Dermis blood vessel endothelial cell (primary cell): ENCODE measurements at places on chromosomes 1 and 21.

- peak; percentile 37 for DNase-seq
Measured at GRCh38 chr1:93980320-93981273, 71.4 kb upstream of the GCLM start.

DNA sequence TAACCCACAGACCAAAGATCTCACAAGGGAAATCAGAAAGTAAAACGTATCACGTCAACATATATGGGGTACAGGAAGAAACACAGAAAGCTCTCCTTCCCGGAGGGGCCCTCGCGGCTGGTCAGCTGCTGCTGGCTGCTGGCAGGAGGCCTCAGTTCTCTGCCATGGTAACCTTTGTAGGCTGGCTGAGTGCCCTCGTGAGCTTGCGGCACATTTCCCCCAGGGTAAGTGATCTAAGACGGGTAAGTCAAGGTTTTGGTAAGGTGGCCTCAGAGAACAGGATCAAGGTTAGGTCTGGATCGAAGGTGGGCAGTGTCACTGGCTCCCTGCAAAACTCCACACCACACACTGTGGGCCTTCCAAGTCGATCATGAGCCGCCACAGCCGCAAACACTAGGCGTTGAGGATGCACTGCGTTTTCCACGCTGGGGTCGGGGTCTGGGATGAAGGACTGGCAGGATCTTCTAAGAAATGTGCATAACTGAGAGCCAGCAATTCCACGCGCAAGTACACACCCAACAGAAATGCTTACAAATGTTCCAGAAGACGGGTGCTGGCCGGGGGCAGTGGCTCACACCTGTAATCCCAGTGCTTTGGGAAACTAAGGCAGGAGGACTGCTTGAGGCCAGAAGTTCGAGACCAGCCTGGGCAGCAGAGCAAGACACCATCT lies 33.9 kb downstream of the WDR4 start:
- DNase-seq = peak; percentile 50

DNA sequence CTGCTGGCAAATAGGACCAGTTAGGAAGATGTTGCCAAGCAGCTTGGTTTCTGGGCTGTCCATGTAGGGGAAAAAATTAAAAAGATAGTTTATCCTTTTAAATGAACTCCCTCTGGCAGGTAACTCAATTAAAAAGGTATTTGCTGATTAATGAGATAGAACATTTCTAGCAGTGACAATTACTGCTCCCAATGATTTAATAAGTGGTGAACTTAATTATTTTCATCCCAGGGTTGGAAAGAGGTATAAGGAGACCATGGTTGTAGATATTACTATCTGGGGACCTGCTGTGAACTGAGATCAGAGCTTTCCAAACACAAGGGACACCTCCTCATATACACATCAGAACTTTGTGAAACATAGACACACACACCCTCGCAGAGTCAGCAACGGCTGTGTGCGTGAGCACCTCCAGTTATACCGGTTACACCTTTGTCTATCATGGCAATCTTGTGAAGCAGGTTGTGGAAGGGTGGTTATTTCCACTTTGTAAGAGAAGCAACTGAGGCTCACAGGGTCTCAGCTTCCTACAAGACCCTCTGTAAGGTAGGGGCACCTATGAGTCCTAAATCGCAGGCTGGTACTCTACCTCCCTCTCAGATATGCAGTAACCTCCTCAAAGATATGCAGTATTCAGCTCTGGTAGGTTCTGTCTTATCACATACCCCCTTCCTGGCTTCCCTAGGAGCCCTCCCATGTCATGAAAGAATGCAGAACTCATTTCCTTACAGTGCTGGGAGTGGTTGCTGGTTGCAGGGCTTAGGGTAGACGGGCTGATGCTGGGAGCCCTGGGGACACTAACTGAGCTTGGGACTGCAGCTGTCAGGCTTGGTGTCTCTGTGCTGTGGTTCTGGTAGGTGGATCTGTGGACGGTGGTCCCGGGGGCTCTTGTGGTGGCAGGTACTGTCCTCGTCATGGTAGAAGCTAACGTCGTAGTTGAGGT lies 18.5 kb upstream of the MAGOH start:
- DNase-seq = no peak

DNA sequence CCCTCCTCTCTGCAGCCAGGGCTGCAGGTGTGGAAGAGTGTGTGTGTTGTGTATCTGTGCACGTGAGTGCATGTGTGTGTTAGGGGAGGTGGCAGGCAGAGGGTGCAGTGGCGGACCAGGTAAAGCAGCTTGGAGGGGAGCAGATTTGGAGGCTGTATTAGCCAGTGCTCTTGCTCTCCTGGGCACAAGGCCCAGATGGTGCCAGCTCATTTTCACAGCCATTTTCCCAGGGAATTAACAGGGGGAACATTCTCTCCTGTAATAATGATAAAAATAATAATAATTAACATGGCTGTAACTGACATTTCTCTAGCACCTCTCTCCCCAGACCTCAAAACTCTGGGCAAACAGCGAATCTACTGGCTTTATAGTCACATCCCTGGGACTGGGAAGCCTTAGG lies 43.6 kb downstream of the LRRN2 start:
- no peak for DNase-seq

- peak; percentile 69 for DNase-seq
Measured at GRCh38 chr1:24765308-24765988, 20.2 kb downstream of the CLIC4 start.

- no peak for DNase-seq
Measured at GRCh38 chr1:160460214-160460642, 59.9 kb downstream of the VANGL2 start.

DNA sequence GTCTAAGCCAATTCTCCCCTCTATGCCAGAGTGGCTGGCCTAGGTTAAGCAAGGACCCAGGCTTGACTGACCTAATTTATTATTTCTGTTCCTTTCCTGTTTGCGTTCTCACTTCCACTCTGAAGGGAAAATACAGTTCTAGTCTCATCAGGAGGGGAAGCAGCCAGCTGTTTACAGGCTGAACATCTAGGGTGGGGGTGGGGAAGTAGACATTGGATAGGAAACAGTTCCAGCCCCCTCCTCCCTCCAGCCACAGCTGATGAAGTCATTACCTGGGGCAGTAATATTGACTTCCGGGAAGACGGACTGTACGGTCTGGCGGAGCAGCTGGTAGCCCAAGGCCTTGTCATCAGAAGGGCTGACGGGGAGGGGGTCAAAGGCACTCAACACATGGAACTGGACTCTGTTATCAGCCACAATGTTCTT lies 17.6 kb downstream of the PM20D1 start:
- peak; percentile 45 for DNase-seq

- DNase-seq = no peak
Measured at GRCh38 chr1:174364996-174365736, 82.6 kb upstream of the GPR52 start.

GRCh38 chr1:53740621-53741105 lies 1.7 kb upstream of the GLIS1 start:
- DNase-seq = no peak

DNA sequence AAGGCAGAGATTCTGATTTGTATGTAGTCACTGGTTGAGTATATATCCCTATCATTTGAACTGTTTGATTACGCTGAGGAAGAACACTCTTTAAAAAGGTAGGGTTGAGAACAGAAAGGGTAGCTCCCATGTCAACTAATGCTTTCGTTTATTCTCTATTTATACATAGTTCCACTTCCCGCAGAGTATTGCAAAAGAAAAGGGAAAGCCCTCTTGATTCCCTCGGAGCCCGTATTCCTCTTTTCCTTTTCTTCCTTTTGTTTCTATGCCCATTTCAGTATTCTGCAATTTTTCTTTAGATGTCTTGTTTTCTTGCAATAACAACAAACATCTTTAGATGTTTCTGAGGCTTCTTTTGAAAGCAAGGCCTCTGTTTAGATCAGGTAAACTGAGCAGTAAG lies 78.2 kb downstream of the DNTTIP2 start:
- DNase-seq = no peak

- DNase-seq = peak; percentile 42
Measured at GRCh38 chr1:196355206-196355786, 252.9 kb downstream of the KCNT2 start.

- DNase-seq = peak; percentile 30
Measured at GRCh38 chr1:10795276-10796021, 997 bp downstream of the CASZ1 start.

GRCh38 chr21:36980280-36981048 lies 14.0 kb upstream of the HLCS start:
- DNase-seq = peak; percentile 22

GRCh38 chr1:9271283-9271682 lies 21.4 kb upstream of the SPSB1 start:
- no peak for DNase-seq

GRCh38 chr1:179958359-179958758 lies 3.7 kb downstream of the CEP350 start:
- no peak for DNase-seq

DNA sequence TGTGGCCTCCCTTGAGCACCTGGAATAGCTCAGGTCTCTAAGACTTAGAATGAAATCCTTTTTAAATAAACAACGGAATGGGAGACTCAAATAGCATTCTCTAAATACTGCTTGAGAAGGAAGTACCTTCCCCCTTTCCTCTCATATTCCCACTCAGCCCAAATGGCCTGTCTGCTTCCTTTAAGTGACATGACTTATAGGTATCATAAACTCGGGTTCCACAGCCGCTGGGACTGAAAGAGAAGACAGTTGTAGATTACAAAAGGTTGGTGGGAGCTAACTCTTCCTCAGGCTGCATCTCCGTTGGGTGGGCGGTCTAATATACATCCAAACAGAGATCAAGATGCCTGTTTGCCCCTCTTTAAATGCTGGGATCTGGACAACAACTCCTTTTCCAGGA lies 1.2 kb upstream of the HMCN1 start:
- DNase-seq = no peak

DNA sequence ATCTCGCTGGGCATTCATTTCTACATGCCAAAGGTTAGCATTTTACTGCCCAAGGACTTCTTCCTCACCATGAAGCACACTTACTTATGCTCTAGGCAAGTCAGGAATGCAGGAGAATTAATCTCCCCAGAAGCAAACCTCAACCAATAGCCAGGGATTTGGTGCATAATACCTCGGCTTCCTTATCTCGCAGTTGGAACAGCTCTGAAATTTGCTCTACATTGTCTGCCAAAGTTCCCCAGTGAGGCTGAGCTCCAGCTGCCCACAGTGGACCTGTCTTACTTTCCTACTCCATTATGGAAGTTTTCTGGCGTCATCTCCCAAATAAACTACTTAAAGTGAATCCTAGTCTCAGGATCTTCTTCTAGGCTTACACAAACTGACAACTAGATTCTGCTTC lies 57.6 kb upstream of the PPM1J start:
- DNase-seq = no peak

DNA sequence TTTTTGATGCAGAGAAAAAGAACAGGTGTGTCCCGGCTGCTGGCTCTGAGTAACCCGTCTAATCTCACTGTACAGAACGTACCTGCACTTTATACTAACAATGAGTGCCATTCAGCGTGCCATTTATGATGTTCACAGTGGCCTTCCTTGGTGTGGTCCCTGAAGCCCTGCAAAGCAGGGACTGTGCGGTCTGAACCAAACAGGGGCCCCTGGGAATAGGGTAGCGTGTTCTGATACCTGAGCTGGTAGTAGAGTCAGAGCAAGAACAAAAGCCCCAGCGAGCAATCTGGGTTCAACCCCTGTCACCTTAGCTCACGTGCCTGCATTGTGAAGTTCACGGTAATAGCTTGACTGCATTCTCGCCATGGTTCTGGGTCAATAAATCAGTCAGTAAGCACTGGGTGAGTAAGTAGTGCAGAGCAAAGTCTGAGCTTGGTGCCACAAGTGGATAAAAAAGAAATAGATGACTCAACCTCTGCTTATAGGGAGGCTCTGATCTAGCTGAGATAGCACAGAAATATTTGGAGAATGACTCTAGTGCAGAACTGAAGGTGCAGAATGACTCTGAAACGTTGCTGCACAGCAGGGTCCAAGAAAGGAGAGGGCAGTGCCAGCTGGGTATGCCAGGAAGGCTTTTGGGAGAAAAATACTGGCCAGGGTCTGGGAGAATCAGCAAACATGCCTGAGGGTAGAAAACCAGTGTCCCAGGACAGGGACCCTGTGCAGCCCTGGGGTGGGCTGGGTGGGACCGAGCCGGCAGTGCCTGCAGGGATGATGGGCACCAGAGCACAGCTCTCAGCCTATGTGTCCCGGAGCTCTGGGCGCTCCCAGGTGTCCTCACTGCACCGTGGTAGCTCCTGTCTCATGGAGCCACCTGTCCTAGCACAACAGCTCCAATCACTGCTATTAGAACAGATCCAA lies 125.9 kb downstream of the RHOU start:
- DNase-seq = no peak

DNA sequence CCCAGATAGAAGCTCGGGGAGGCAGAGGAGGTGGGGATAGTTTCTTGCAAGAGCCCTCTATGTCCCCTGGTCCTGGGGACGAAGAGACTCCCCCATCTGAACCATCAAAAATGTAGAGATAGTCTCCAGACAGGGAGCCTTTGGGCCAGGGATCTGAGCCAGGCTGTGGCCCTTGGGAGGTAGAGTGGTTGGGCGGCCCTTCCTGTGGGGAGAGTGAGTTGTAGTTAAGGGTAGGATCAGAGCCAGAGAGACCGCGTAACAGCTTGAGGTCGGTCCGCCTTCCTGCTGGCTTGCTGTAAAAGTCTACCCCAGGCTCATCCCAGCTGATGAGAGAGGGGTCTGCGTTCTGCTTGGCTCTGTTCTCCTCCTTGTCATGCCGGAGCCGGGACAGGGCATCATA lies 25.3 kb downstream of the PIK3C2B start:
- no peak for DNase-seq

GRCh38 chr1:89487972-89488371 lies 36.7 kb upstream of the LRRC8B start:
- DNase-seq = no peak

- peak; percentile 64 for DNase-seq
Measured at GRCh38 chr1:224565186-224565585, 50.9 kb upstream of the CNIH3 start.

GRCh38 chr1:47478090-47478489 lies 40.2 kb downstream of the FOXD2 start:
- no peak for DNase-seq

GRCh38 chr1:1073743-1074587 lies at the start of gene RNF223:
Gene RNF223, minus strand, starts transcription at chr1:1074306. Its CDS starts 1,740 bp downstream, at chr1:1072566.
- no peak for DNase-seq

DNA sequence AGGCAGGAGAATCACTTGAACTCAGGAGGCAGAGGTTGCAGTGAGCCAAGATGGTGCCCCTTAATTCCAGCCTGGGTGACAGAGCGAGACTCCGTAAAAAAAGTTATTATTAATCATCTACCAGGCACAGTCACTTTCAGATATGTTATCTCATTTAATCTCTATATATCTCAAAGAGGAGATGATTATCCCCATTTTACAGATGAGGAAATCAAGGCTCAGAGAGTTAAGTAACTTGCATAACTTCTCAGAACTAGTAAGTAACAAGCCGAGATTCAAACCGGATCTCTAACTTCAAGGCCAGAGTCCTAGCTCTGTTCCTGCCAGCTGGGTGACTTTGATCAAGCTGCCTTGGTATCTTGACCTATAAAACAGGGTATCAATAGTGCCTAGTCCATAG lies 17.5 kb downstream of the DIO1 start:
- no peak for DNase-seq

GRCh38 chr1:92862605-92863004 lies 30.8 kb downstream of the RPL5 start:
- no peak for DNase-seq

GRCh38 chr1:65049941-65050713 lies 83.8 kb upstream of the JAK1 start:
- no peak for DNase-seq
